ENCODE measurements at places on chromosomes 4 and X.

GRCh38 chrX:41275661-41276609 lies 58.0 kb upstream of the DDX3X start:
- DNase-seq = peak; percentile 55

GRCh38 chr4:53852343-53852742 lies 212.1 kb downstream of the CHIC2 start:
- no peak for DNase-seq

GRCh38 chr4:18242919-18243693 lies 221.6 kb upstream of the LCORL start:
- no peak for DNase-seq

DNA sequence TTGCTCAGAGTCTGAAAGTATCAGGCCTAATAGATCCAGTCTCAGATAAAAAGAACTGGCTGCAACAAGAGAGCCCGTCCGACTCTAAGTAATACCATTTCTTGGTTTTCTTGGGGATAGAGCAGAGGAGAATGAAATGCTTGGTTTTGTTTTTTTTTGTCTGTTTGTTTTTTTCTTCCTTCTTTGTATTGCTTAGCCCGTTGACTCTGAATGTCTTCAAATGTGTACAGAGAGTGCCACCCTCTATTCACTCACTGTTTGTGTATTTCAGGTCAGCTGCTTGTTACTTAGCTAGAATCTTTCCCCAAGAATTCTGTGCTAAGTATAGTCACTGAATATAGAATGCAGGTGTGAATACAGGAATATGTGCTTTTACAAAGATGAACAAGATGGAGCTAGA lies 5.7 kb upstream of the TMEM156 start:
- DNase-seq = no peak

- DNase-seq = no peak
Measured at GRCh38 chrX:13029637-13029886, 14.9 kb downstream of the FAM9C start.

DNA sequence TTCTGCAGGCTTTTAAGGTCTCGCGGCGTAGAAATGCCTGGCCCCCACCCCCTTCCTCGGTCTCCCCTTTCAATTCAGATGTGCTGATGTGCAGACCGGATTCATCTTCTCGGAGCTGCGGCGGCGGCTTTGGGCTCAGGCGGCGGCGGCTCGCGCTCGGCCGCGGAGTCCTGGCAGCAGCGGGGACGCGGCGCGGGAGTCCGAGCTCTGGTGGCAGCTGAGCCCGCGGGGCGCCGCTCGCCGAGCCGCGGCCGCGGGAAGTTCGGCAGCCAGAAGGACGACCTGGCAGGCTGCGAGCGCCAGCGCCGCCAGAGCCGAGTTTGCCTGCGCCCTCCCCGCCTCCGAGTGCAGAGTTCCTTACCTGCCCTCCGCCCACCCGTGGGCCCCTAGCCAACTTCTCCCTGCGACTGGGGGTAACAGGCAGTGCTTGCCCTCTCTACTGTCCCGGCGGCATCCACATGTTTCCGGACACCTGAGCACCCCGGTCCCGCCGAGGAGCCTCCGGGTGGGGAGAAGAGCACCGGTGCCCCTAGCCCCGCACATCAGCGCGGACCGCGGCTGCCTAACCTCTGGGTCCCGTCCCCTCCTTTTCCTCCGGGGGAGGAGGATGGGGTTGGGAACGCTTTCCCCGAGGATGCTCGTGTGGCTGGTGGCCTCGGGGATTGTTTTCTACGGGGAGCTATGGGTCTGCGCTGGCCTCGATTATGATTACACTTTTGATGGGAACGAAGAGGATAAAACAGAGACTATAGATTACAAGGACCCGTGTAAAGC lies 448 bp downstream of the TLL1 start:
- no peak for DNase-seq

DNA sequence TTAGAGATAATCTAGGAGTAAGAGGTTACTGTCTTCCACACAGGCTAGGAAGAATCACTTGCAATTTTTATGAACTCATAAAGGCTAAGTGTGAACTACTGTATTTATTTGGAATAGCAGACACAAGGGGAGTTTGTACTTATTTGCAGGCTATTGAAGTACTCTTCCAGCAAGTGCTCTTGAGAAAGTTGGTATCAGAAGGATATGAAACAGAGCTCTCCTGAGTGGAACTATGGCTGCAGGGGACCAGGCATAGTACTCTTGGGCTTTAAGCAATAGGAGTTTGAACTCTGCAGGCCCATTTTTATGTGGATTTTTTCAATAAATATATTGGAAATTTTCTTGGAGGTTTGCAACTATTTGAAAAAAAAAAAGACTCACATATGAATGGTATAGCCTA lies 756.3 kb upstream of the ATOH1 start:
- DNase-seq = no peak

- DNase-seq = no peak
Measured at GRCh38 chr4:188041721-188042120, 46.1 kb downstream of the ZFP42 start.
